Suprapubic skin (tissue), 4 donors: ENCODE measurements at places on chromosomes 3 and 15. TPM values are rescaled to one million over a fixed set of nuclear protein-coding genes. Genes with fewer than 3 reads are reported as not detected.

FSTL1 gene
- total RNA-seq, result 75.3 TPM

EIF1B gene
- 21.4 TPM for total RNA-seq

SOX14 gene
- total RNA-seq, result not detected

CHRFAM7A gene
- total RNA-seq, result 0.42 TPM

DNA sequence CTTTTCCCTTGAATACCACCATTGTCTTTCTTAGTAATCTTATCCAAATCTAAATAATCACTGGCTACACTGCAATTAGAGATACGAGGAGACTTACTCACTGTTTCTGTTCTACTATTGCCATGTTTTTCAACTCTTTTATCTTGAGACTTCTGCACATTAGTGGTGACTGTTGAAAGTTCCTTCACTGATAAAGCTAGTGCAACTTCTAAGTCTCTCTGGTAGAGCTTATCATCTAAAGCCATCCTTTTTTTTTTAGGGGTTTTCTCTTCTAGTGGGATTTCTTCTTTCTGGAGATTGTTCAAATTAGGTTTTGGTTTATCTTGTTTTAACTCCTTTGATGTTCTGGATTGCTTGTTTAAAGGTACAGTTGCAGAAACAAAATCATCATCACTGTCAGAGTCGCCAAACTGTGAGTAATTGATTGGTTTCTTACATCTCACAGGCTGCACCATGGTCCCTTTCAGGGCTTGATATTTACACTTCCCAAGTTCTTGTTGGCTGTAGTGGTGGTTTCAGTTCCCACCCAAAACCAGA lies 37.7 kb downstream of the NCK1 start:
- H3K4me1 ChIP-seq, result peaks cover 18% of the 10 kb centered on the region
- no peak for DNase-seq
- no peak overlapping the region for H3K27ac ChIP-seq
- H3K27me3 ChIP-seq, result no peaks in the 10 kb centered on the region
- peaks cover 6% of the 10 kb centered on the region for H3K36me3 ChIP-seq
- no peak overlapping the region for H3K4me3 ChIP-seq
